ENCODE measurements at places on chromosomes 4 and X.

DNA sequence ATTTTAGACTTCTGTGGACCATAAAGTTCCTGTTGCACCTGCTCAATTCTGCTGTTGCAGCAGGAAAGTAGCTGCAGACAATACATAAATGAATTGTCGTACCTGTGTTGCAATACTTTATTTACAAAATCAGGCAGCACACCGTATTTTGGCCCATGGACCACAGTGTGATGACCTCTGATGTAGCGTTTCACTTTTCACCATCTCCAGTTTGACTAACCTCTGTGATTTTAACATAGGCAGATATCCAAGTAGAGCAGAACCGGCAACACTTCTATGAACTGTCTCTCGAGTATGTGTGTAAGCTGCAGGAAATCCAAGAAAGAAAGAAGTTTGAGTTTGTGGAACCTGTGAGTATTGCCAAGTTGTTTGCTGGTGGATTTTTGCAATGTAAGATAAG is 132.7 kb downstream of the ARHGAP10 start:
- no peak for DNase-seq

GRCh38 chrX:151875270-151876026 is 37.2 kb upstream of the MAGEA4 start:
- no peak for DNase-seq

DNA sequence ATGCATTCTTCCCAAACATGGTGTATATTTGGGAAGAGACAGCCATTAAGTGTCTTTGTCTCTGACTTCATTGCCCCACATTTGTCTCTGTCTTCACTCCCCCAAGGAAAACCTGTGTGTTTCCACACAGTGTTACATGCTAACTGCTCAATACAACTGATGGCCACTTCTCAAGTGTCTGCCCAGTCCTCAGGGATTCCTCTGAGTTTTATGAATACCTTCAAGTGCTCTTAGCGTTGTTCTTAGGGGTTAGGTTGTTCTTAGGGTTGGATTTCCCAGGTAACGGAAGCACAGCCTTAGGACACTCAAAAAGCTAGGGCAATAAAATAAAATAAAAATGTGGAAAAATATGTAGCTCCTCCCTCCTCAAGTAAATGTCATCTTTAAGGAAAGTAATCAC is 64.7 kb upstream of the PLAC8 start:
- no peak for DNase-seq

DNA sequence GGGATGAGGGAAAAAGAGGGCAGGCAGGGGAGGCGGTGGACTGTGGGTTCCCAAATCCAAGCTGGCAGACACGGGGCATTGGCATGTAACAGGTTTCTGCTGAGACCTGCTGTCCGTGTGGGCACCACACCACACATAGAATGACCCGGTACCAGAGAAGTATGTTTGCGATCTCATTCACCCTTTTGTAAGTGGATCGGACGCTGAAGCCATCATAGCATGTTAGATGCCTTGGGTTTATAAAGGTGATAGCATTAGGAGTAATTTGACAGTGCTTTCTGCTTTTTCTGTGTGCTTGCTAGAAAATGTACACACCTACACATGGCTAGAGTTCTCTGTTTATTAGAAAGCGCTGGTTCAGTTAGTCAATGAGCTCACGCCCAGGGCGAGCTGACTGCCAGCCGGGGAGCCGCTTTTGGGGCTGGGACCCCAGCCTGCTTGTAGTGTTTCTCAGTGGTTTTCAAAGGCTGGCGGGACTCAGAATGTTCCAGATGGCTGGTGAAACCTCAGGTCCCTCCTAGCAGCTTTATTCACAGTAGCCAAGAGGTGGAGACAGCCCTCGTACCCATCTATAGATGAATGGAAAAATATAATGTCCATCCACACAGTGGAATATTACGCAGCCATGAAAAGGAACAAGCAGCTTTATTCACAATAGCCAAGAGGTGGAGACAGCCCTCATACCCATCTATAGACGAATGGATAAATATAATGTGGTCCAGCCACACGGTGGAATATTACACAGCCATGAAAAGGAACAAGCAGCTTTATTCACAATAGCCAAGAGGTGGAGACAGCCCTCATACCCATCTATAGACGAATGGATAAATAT is 579 bp downstream of the IL3RA start:
- DNase-seq, result no peak

- DNase-seq, result no peak
Measured at GRCh38 chr4:183729069-183729406, 69.9 kb downstream of the TRAPPC11 start.

DNA sequence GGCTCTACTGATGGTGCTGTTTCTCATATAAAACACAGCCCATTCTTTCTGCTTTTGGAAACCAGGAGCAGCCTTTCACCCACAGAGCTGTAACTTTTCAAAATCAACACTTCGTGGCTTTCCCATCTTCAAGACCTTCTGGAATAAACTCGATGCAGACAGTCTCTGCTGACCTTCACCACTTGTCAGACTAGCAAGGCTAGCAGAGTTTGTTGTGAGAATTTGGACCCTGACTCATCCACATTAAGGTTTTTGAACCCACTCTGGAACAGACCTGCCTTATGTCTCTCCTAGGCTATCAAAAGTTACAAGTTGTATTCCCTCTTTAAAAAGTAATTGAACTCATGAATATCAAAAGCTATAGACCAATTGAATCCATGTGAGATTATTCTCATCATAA is 88.6 kb downstream of the MAML3 start:
- no peak for DNase-seq

- no peak for DNase-seq
Measured at GRCh38 chr4:74031576-74031975, 6.9 kb downstream of the CXCL3 start.

GRCh38 chr4:71113294-71113693 is 119.8 kb downstream of the DCK start:
- DNase-seq, result no peak

- no peak for DNase-seq
Measured at GRCh38 chr4:165351359-165352130, 24.1 kb downstream of the MSMO1 start.

DNA sequence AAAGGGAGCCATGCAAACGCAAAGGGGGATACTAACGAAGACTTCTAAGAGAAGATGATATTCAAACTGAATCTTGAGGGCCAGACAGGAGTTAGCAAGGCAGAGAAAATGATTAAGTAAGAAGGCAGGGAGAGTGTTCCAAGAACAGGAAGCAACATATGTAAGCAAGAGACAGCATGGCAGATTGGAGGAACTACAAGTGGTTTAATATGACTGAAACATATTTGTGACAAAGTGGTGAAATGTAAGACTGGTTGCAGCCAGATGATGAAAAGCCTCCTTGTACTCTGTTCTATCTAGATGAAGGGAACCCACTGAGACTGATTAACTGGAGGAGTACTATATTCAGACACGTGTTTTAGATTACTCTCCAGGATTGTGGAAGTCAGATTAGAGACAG is 116.6 kb upstream of the DIAPH2 start:
- DNase-seq, result no peak

All from GM04504 (cell line).